ENCODE measurements at places on chromosomes 5 and 9.

DNA sequence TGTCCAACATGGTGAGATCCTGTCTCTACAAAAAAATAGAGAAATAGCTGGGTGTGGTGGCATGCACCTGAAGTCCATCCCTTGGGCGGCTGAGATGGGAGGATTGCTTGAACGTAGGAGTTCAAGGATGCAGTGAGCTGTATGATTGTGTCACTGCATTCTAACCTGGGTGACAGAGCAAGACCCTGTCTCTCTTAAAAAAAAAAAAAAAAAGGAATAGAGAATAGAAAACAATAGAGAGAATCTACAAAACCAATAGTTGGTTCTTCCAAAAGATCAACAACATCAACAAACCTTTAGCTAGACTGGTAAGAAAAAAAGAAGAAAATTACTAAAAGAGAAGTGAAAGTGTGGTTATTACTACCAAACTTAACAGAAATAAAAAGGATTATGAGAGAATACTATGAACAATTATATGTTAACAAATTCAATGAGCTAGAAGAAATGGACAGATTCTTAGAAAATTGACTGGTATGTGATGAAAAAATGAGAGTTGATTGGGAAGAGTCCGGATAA is 8.1 kb upstream of the SLC38A9 start:
- DNase-seq, result no peak

GRCh38 chr5:9861666-9862256 is 231.6 kb upstream of the TAS2R1 start:
- no peak for DNase-seq

DNA sequence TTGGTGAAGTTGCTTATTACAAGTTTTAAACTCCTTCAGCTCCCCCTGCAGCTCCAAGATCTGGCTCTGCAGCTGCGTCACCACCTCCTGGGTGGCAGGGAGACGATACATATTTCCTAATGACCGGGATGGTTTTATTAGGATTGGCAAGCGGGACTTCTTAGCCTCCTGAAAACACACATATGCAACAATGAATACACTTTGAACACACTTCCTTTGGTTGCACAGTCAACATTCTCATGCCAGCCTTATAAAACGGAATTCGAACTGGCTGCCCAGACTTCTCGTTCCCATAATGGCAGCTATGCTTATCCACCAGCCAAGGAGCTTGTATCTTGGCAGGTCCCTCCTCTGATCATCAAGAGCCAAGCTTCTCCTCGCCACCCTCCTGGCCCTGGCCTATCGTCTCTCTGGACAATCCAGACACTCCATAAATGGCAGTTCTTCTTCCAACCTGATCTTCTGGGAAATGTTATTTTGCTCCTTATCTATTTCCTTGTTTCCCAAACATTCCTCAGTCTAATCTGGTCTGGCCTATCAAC is 131.9 kb downstream of the CDK5RAP2 start:
- no peak for DNase-seq

- DNase-seq, result no peak
Measured at GRCh38 chr5:148336704-148337435, 1.5 kb downstream of the SPINK9 start.

DNA sequence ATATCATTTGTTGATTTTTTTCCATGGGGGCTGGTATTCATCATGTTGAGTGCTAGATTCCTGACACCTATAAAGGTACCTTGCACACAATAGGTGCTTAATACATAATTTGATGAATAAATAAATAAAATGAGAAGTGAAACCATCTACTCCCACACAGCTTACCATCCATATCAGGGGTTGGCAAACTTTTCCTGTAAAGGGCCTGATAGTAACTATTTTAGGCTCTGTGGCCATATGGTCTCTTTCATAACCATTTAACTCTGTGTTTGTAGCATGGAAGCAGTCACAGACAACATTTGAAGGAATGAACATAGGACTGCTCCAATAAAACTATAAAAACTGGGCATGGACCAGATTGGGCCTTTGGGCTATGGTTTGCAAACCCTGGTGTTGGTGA is 100.3 kb downstream of the GCNT1 start:
- no peak for DNase-seq

DNA sequence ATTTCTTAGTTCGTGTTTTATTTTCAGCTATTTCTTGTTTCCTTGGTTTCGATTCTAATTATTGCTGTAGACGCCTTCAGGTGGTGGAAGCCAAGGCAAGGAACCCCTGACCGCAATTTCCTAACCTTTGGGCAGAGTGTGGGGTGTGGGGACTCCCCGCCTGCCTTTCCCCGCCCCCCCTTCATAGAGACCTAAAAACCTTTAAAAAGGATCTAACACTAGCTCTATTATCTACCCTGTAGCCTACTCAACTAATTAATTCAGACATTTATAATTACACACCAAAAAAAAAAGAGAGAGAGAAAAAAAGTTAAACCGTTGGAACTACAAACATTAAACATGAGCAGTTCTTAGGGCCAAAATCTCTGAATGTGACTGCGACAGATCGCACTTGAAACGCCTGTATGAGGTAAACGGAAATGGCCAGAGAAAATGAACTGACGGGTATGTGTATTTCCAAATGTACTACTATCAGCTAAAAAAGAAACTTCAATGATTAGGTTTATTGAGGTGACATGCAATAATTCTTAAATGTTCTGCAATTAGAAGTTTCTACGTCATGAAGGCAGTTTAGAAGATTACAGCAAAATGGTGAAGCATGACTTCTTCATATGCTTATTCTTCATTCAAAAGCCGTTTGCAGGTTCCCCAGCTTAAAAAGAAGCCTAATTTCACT is 19.0 kb upstream of the FER start:
- no peak for DNase-seq
